ENCODE measurements at places on chromosomes 5 and 9.
A peak's percentile ranks its signal among the peaks of the same experiment; 100 is the strongest.

GRCh38 chr5:139896718-139897117 is 101.1 kb downstream of the PSD2 start:
- DNase-seq, result no peak

- no peak for DNase-seq
These were observed 3.2 kb upstream of the UHRF2 start for GRCh38 chr9:6409811-6410210.

DNA sequence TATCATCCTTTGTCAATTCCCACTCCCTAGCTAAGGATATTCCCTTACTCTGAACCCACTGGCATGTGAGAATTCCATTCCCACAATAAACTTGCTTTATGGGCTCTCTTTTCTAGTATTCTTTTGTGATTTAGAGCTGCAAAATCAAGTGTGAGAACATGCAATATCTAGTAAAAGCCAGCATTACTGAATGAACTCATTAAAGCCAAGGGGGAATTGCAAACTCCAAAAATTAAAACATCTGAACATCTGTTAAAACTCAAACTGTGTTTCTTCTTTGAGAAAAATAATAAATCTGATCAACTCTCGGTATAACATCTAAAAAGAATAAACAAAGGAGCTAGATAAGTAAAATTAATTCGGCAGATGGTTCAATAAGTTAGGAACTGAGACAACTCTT is 53.1 kb upstream of the MPDZ start:
- no peak for DNase-seq

GRCh38 chr9:72292874-72293607 is 72.0 kb downstream of the ZFAND5 start:
- DNase-seq, result no peak

- DNase-seq, result no peak
These were observed 158.1 kb upstream of the VCAN start for GRCh38 chr5:83313436-83313835.

DNA sequence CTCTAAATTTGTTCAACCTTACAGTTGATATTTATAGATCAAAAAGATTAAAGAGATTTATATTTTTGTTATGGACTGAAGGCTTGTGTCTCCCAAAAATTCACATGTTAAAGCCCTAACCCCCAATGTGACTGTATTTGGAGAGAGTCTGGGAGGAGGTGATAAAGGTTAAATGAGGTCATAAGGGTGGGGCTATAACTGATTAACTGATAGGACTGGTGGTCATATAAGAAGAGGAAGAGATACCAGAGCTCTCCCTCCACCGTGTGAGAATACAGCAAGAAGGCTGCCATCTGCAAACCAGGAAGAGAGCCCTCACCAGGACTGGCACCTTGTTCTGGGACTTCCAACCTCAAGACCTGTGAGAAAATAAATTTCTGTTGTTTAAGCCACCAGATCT is 264.3 kb downstream of the ENC1 start:
- DNase-seq, result no peak

- DNase-seq, result no peak
These were observed 49.4 kb downstream of the JMY start for GRCh38 chr5:79285285-79285684.

DNA sequence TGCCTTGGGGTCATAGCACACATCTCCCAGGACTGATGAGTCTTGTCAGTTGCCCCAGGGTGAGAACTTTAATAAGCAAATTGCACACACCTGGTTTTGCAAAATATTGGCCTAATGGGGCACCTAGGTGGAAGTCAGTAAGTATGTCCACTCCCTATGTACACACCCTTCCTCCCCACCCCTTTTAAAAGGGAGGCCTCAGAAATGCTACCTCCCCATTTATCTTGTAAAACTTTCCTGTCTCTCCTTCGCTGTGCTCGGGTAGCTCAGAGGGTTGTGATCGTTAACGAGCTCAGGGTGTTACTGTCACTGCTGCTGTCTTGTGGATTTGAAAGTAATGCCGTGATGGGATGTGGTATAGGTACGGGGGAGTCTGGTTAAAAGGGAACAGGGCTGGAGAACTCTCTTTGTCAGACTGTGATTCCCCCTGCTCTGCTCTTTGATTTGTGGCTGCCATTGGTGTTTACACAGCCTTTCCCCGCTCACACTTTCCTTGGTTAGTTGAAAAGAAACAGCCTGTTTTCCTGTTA is 26.2 kb downstream of the ZNF462 start:
- no peak for DNase-seq

- peak; percentile 62 for DNase-seq
These were observed 168.5 kb downstream of the AUH start for GRCh38 chr9:91193087-91193657.

GRCh38 chr9:124353166-124353768 is 62.0 kb downstream of the PSMB7 start:
- no peak for DNase-seq

- no peak for DNase-seq
These were observed 376.2 kb upstream of the WWC1 start for GRCh38 chr5:167915237-167915636.

DNA sequence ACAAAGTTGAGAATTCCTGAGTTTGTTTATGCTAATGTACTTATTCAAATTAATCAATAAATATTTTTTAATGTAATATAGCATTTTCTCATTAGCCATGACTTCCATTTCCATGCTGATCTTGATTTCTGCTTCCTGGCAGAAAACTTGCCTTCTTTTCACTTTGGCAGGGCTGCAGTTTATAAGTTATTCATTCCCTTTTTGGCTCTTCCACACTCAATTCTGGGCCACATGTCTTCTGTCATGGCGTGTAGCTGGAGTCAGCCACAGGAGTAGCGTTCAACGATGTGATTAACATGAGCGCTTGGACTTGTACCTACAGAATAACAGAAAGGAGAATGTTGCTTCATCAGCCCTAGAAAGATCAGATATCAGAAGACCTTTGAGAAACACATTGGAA is 172.9 kb downstream of the CFAP90 start:
- no peak for DNase-seq

GRCh38 chr5:10982626-10983025 is 221.6 kb upstream of the DAP start:
- DNase-seq, result no peak

DNA sequence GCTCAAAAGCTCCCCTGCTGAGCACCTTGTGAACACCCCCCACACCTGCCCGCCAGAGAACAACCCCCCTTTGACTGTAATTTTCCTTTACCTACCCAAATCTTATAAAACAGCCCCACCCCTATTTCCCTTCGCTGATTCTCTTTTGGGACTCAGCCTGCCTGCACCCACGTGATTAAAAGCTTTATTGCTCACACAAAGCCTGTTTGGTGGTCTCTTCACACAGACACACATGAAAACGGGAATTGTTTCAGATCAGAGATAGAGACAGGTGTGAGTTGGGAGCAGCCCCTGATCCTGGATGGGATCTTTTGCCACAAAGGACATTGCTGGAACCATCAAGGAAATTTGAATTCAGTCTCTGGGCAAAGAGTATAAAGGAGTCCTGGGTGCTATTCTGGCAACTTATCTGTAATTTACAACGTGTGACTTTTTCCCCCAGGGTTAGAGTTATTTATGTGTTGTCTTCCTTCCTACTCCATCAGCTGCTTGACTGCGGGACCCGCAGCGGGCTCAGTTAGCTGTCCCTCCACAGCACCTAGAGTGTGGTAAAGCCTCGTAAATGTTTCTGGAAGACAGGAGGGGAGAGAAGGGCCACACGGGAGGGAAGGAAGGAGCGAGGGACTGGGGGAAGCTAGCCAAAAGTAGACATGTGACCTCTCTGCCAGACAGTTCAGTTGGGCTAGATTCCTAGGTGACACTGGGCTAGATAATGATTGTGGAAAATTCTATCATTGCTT is 437.0 kb downstream of the ZNF608 start:
- DNase-seq, result no peak

- no peak for DNase-seq
These were observed 24.9 kb downstream of the IPPK start for GRCh38 chr9:92645041-92645440.

GRCh38 chr5:154614125-154614524 is 136.1 kb upstream of the HAND1 start:
- no peak for DNase-seq

GRCh38 chr5:31921852-31922305 is 252.2 kb downstream of the GOLPH3 start:
- DNase-seq, result no peak

DNA sequence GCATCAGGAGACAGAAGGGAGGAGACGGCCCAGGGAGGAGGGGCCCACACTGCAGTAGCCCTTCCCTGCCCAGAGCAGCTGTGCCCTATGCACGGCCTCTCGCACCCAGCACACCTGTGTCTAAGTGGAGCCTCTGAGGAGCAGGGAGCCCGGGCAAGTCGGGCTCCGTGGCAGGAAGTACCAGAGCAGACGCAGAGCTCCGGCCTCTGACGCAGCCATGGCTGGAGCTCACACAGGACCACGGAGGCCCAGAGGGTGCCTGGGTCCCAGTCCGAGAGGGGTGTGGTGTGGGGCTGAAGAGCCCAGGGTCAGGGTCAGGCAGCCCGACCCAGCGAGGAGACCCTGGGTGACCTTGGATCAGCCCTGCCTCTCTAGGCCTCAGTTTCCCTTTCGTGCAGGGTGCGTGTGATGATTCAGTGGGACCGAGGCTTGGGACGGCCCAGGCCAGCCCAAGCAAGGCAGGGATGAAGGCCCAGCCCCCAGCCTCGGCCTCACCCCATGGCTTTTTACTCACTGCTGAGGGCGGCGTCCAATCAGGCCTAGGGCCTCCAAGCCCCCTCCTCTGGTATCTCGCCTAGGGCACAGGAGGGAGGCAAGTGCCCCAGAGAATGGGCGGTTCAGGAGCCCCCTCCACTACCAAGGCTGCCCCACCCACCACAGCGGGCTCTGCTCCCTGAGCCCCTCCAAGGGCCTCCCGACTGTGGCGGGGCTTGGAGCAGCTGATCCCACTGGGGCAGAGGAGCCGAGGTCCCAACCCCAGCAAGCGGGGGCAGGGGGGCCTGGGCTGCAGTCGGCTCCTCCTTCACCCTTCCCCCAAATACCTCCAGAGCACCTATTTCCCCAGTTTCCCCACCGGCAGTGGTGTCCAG is 4.3 kb upstream of the AGPAT2 start:
- no peak for DNase-seq

DNA sequence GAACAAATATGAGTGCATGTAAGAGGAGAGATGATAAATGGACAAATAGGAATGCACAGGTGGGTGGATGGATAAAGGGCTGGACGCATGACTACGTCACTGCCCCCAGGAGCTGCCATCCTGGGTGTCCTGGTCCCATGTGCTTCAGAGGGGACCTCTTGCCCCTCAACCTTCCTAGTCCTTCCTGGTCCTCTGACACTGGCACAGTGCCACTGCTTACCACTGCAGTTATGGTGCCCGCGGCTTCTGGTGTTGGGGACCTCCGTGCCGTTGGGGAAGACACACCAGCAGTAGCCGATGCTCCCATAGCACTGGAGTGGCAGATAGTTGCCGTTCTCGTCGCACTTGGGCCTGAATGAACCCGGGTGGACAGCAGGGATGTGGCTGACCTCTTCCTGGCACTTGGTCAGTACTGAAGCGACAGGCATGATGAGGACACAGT is 9.8 kb downstream of the CD74 start:
- DNase-seq, result no peak

DNA sequence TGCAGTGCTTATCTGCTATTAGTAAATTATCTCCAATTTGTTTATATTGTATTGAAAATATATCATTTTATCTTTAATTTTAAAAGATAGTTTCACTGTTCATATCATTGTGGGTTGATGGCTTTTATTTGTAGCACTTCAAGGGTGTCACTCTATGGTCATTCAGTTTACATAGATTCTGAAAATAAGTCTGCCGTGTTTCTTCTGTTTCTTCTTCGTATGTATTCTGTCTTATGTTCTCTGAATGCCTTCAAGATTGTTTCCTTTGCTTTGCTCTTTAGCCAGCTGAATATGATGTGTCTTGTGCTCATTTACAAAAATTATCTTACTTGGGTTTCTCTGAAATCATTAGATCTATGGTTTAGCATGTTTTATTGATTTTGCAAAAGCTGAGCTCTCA is 359.9 kb downstream of the CYLC2 start:
- no peak for DNase-seq

DNA sequence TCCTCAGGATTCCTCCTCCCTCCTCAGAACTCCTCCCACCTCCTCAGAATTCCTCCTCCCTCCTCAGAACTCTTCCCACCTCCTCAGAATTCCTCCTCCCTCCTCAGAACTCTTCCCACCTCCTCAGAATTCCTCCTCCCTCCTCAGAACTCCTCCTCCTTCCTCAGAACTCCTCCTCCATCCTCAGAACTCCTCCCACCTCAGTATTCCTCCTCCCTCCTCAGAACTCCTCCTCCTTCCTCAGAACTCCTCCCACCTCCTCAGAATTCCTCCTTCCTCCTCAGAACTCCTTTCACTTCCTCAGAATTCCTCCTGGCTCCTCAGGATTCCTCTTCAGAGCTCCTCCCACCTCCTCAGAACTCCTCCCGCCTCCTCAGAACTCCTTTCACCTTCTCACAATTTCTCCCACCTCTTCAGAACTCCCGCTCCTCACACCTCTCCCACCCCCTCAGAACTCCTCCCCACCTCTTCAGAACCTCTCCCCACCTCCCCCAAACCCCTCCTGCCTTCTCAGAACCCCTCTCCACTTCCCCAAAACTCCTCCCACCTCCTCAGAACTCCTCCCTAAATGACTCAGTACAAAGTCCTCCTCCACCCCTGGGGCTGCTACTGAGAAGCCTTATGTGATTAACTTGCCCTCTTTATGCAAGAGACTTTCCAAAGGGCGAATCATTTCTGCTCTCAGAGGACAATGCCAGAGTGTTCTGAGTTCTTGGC is 23.2 kb downstream of the SLC46A2 start:
- no peak for DNase-seq

DNA sequence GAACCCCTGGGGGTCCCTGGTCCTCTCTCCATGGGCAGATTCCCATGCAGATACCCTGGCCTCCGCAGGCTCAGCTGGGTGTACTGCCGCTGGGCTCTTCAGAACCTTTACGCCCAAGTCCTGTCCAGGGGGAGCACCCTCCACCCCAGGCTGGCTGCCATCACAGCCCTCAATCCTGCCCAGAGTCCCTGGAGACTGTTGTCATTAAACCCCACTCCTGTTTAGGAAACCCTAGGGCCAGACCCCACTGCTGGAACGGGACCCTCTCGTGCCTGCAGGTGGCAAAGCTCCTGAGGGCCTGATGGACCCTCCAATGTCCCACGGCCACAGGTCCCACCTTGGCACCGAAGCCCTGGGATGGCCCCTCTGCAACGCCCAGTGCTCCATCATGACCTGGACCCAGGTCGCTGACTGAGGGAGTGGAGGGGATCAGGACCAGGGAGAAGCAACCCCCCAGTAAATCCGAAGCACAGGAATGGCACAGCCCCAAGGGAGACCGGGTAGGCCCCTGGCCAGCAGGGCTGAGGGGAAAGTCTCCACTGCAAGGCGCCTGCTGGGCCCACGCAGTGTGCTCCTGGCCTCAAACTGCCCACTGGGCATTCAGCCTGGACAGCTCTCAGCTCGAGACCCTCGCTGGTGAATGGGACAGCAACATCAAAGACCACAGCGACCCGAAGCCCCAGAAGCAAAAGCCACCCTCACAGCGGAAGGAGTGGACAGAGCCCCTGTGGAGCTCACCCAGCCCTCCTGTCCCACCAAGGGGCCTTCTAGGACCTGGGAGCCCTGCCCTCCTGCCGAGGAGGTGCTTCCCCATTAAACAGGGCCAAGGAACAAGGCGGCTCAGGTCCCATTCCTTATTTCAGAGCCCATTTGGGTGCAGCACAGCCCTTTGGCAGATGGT is 8.3 kb downstream of the ZDHHC11B start:
- no peak for DNase-seq

- no peak for DNase-seq
These were observed 12.4 kb upstream of the ASS1 start for GRCh38 chr9:130432362-130432761.
